ENCODE measurements at places on chromosomes 5 and 9.

- DNase-seq: no peak
- H3K36me3 ChIP-seq: no peaks in the 10 kb centered on the region
- H3K27me3 ChIP-seq: peaks cover 3% of the 10 kb centered on the region
Observed at GRCh38 chr5:122751293-122751782, 23.5 kb upstream of the SNX2 start.

- H3K4me3 ChIP-seq: no peak overlapping the region
- H3K27me3 ChIP-seq: no peaks in the 10 kb centered on the region
- H3K36me3 ChIP-seq: no peaks in the 10 kb centered on the region
- no peak for DNase-seq
Observed at GRCh38 chr9:134220311-134220710, 55.9 kb upstream of the RNU6ATAC start.

DNA sequence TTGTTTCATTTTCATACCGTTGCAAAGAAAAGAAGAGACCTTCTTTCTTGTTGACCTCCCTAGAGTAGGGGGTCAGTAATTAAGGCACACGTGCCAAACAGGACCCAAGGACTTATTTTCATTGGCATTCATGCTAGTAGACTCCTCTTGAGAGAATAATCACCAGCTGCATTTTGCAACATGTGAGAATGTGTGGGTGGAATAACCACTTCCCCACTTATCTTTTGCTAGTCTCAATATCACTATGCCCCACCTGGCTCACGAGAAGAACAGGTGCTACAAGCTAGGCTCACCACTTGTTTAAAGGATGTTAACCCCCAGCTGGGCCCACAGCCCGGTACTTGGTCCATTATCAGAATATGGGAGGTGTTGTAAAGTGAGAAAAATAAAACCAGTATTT is 460.7 kb upstream of the MEF2C start:
- peaks cover 4% of the 10 kb centered on the region for H3K4me1 ChIP-seq
- H3K27me3 ChIP-seq: no peaks in the 10 kb centered on the region
- no peaks in the 10 kb centered on the region for H3K36me3 ChIP-seq

- no peaks in the 10 kb centered on the region for H3K36me3 ChIP-seq
- DNase-seq: no peak
- peaks cover 5% of the 10 kb centered on the region for H3K27me3 ChIP-seq
- peaks cover 8% of the 10 kb centered on the region for H3K4me1 ChIP-seq
- H3K27ac ChIP-seq: no peak overlapping the region
Observed at GRCh38 chr5:34519489-34520220, 136.5 kb upstream of the RAI14 start.

GRCh38 chr5:35285435-35285834 is 55.1 kb upstream of the PRLR start:
- no peaks in the 10 kb centered on the region for H3K4me1 ChIP-seq
- H3K4me3 ChIP-seq: no peak overlapping the region
- no peak for DNase-seq
- no peak overlapping the region for H3K27ac ChIP-seq
- no peaks in the 10 kb centered on the region for H3K27me3 ChIP-seq
- no peaks in the 10 kb centered on the region for H3K36me3 ChIP-seq

- no peak overlapping the region for H3K4me3 ChIP-seq
- no peaks in the 10 kb centered on the region for H3K4me1 ChIP-seq
- no peak overlapping the region for H3K27ac ChIP-seq
- no peak for DNase-seq
Observed at GRCh38 chr5:136819526-136820302, 454.4 kb upstream of the TRPC7 start.

- no peaks in the 10 kb centered on the region for H3K36me3 ChIP-seq
- no peaks in the 10 kb centered on the region for H3K4me1 ChIP-seq
- peaks cover 2% of the 10 kb centered on the region for H3K27me3 ChIP-seq
- no peak overlapping the region for H3K4me3 ChIP-seq
- no peak for DNase-seq
Observed at GRCh38 chr5:180377556-180378197, 24.5 kb upstream of the GFPT2 start.

DNA sequence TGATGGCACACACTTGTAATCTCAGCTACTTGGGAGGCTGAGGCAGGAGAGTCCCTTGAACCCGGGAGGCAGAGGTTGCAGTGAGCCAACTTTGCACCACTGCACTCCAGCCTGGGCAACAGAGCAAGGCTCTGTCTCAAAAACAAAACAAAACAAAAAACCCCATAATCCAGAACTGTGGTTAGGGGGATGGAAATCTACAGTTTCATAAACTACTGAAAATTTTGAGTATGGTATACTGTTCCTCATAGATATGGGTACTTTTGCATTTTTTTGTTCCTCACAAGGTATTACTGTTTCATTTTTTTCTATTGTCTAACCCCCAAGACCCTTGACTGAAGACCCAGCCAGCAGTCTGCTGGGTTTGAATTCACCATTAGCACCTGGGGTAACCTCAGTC is 52.2 kb upstream of the MAP3K1 start:
- H3K4me3 ChIP-seq: no peak overlapping the region
- peaks cover 13% of the 10 kb centered on the region for H3K27me3 ChIP-seq
- H3K36me3 ChIP-seq: no peaks in the 10 kb centered on the region
- no peak overlapping the region for H3K27ac ChIP-seq

GRCh38 chr9:100474924-100475276 is 2.0 kb downstream of the TMEFF1 start:
- H3K27me3 ChIP-seq: peaks cover 54% of the 10 kb centered on the region
- H3K4me3 ChIP-seq: no peak overlapping the region
- H3K4me1 ChIP-seq: peaks cover 7% of the 10 kb centered on the region
- H3K27ac ChIP-seq: no peak overlapping the region
- H3K36me3 ChIP-seq: no peaks in the 10 kb centered on the region
- DNase-seq: no peak

- DNase-seq: no peak
- H3K4me3 ChIP-seq: no peak overlapping the region
- no peaks in the 10 kb centered on the region for H3K36me3 ChIP-seq
- H3K4me1 ChIP-seq: no peaks in the 10 kb centered on the region
- H3K27me3 ChIP-seq: no peaks in the 10 kb centered on the region
Observed at GRCh38 chr5:147474140-147474539, 35.7 kb downstream of the DPYSL3 start.

DNA sequence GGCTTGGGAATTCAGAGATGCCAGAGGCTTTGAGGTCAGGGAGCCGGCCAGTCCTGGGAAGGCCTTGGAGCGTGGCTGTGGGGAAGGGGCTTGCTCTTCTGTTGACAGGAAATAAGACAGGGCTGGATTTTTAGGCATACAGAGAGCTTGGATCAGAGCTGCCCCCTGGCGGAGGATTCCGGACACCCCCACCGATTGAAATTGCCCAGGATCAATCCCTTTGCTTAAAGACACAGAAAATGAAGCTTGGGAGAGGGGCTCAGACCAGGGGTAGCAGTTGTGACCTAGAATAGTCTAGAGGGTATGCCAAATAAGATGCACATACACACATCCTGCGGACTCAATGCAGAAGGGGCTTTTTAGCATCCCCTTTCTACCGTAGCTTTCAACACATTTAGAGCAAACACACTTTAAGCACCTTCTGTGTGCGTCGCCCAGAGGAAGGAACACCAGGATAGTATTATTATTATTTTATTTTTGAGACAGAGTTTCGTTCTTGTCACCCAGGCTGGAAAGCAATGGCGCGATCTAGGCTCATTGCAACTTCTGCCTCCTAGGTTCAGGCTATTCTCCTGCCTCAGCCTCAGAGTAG is 1.7 kb upstream of the NTMT1 start:
- H3K27me3 ChIP-seq: peaks cover 15% of the 10 kb centered on the region
- H3K4me3 ChIP-seq: peak overlapping the region; percentile 86
- DNase-seq: peak; percentile 54
- H3K4me1 ChIP-seq: peaks cover 41% of the 10 kb centered on the region
- peaks cover 5% of the 10 kb centered on the region for H3K36me3 ChIP-seq
